GM23248 (cell line): ENCODE measurements at places on chromosomes 7 and 10.

- H3K27me3 ChIP-seq, result no peaks in the 10 kb centered on the region
- peaks cover 19% of the 10 kb centered on the region for H3K4me1 ChIP-seq
- peak; percentile 62 for DNase-seq
Measured at GRCh38 chr7:107180378-107180777, 11.6 kb downstream of the HBP1 start.

DNA sequence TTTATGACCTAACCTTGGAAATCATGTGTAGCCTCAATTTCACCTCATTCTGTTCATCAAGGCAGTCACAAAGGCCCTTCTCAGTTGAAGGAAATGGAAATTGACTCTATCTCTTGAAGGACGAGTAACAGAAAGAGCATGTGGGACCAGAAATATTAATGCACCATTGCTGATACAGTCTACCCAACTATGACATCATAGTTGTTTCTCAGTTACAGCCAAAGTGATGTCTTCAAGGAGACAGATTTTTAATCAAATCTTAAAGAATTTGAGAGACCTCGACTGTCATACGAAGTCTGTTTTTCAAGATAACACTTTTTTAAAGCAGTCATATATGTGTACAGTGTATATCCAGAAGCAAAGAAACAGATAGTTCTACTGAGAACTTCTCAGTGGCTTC, 335.7 kb upstream of the PHF14 start:
- no peaks in the 10 kb centered on the region for H3K36me3 ChIP-seq
- no peak for DNase-seq
- no peaks in the 10 kb centered on the region for H3K4me1 ChIP-seq
- no peak overlapping the region for H3K27ac ChIP-seq
- no peaks in the 10 kb centered on the region for H3K27me3 ChIP-seq
- H3K4me3 ChIP-seq, result no peak overlapping the region

GRCh38 chr7:152572101-152572500, 103.8 kb downstream of the XRCC2 start:
- DNase-seq, result peak; percentile 15
- H3K27ac ChIP-seq, result no peak overlapping the region
- H3K36me3 ChIP-seq, result no peaks in the 10 kb centered on the region
- H3K27me3 ChIP-seq, result no peaks in the 10 kb centered on the region; the same call in 1 of the 2 replicates

DNA sequence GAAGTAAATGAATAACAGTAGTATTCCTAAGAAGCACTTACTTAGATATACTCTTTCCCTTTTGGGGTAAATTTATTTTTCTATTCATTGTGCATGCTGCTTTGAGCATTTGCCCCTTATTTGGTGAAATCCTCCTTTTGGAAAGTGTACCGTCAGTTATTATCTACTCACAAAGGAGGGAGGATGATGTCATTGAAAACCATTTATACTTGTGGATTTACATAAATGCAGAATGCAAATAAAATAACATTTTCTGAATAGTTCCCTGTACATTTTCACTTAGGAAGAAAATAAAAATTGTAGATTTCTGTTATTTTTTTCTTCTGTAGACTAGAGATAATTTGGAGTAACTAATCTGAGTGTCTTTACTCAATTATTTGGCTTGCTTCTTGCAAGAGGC, 29.5 kb upstream of the SEM1 start:
- no peak overlapping the region for H3K27ac ChIP-seq
- H3K4me3 ChIP-seq, result no peak overlapping the region
- no peaks in the 10 kb centered on the region for H3K4me1 ChIP-seq
- H3K27me3 ChIP-seq, result 0 out of 2 replicates have a peak, but pooled peaks cover 9% of the 10 kb centered on the region
- no peak for DNase-seq
- H3K36me3 ChIP-seq, result no peaks in the 10 kb centered on the region

DNA sequence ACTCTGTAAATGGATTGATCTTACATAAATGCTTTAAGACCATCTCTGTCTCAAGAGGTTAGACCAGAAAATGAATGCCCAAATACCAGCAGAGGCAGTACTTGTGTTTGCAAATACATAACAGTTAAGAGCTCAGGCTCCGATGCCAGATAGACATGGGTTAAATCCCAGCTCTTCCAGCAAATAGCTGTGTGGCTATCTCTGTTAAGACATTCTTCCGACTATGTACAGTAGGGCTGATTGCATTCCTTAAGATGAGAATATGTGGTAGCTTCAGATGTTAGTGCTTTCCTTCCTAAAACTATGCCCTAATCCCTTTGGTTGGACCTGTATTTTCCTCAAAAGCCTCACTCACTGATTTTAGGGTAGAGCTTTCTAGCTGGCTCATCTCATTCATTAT, 2.2 kb downstream of the IDE start:
- no peaks in the 10 kb centered on the region for H3K36me3 ChIP-seq
- no peaks in the 10 kb centered on the region for H3K27me3 ChIP-seq
- H3K4me1 ChIP-seq, result peaks cover 41% of the 10 kb centered on the region
